ENCODE measurements at places on chromosomes 3 and 15.

DNA sequence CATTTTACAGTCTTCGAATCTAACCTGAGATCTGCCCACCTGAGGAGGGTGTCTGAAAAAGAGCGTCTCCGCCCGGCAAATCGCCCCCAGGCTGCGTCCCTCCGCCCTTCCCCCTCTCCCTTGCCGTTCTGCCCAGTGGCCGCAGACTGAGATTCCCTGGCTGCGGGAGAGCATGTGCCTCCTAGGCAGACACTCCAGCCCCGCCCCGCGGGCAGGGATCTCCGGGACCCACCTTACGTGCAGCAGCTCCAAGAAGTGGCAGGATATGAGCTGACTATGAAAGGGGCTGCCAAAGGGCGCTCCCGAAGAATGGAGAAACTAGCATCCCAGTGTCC, 2.7 kb upstream of the WNT5A start:
- no peak for DNase-seq

DNA sequence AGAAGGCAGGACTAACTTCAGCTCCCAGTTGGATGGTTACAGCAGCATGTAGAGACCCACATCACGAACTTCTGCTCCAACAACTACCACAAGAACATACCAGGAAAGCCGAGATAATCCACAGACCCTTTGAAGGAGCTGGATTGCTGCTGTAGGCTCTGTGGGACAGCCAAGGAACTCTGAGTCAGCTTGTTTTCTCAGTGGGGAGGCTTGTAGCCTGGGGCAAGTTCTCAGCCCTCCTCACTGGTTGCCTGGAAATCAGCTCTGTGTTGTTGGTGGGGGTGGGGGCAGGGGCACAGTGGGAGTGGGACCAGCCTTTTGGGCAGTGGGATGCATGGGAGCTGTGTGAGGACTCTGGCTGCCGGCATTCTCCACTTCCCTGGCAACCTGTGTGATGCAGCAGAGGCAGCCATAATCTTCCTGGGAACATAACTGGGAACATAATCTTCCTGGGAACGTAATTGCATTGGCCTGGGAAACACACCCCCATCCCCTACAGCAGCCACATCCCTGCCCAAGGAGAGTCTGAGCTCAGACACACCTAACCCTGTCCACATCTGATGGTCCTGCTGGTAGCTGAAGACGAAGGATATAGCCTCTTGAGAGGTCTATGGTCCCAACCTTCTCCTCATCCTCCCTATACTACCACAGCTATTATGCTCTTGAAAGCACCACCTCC, 153.1 kb downstream of the PEAK1 start:
- no peak for DNase-seq

GRCh38 chr15:53665930-53666329, 93.5 kb downstream of the WDR72 start:
- DNase-seq: no peak

- DNase-seq: no peak
These were observed 61.0 kb downstream of the LRIG1 start for GRCh38 chr3:66439666-66440344.

All from activated gamma-delta T cell (primary cell).